ENCODE measurements at places on chromosomes 7 and 10. TPM values are rescaled to one million over a fixed set of nuclear protein-coding genes. Genes with fewer than 3 reads are reported as not detected.
A peak's percentile ranks its signal among the peaks of the same experiment; 100 is the strongest.

OR13A1 gene
- not detected for total RNA-seq

DNA sequence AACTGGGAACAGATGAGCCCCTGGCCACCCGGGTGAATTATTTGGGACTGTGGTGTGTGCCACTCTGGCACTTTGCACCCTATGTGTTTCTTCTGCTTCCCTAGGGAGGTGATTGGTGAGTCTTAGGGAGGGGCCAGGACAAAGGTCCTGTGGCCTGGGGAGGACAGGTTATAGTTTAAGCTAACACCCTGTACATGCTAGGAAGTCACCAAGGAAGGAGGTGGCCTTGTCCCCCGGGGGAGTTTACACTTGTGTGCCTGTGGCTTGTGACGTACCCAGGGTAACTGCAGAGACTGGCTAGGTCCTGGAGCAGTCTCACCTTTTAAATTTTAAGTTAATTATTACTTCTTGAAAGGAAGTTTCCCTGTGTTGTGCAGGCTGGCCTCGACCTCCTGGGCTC is 196.2 kb downstream of the BAMBI start:
- peak; percentile 47 for DNase-seq

CPN1 gene
- not detected for total RNA-seq

ZFYVE27 gene
- total RNA-seq, result 102 TPM

ASL gene
- 77.2 TPM for total RNA-seq

DNA sequence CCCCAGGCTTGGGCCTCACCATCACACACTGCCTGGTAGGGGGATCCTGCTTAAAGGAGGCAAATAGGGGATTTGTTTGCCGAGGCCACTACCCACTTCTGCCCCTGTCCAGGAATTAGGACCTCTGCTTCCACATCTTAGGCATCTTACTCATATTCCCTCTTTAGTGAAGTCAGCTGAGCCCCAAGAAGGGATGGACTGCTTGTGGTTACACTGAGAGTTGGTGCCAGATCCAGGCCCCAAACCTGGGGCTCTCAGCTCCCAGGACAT is 1.6 kb upstream of the GPRIN2 start:
- no peak for DNase-seq

- DNase-seq, result no peak
Measured at GRCh38 chr7:111272092-111272491, 181.2 kb downstream of the LRRN3 start.

DNA sequence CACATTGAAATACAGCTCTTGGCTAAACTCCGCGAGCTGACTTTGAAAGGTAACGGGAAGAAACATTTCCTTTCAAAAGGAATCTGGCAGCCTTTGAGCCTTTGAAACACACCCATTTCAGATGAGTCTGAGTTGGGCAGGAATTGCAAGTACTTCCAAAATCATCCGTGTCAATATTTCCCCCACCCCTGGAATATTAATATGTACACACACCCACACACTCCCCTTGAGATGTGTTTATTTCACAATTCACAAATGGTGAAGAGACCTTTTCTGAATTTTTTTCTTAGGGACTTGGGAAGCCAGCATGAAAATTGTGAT is 438.7 kb upstream of the NRP1 start:
- no peak for DNase-seq

GRCh38 chr7:97269741-97270140 is 152.2 kb downstream of the SDHAF3 start:
- DNase-seq, result no peak

DNA sequence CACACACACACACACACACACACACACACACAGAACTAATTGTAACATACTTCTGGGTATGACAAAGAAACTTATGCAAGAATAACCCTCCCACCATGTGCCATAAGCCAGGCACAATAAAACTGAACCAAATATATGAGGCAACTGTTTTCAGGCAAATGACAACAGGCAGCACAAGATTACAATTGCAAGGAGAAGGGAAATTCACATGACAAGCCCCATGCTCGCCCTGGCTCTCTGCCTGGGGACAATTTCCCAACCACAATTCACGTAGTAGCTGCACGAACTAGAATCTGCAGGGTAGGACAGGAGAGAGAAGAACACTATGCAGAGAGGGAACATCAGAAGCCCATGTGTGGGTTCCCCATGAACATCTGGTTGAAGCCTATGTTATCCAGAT is 143.3 kb downstream of the CALN1 start:
- DNase-seq, result no peak

- no peak for DNase-seq
Measured at GRCh38 chr10:43570971-43571370, 3.4 kb downstream of the ZNF239 start.

CLDN4 gene
- total RNA-seq, result 1,122 TPM

DNA sequence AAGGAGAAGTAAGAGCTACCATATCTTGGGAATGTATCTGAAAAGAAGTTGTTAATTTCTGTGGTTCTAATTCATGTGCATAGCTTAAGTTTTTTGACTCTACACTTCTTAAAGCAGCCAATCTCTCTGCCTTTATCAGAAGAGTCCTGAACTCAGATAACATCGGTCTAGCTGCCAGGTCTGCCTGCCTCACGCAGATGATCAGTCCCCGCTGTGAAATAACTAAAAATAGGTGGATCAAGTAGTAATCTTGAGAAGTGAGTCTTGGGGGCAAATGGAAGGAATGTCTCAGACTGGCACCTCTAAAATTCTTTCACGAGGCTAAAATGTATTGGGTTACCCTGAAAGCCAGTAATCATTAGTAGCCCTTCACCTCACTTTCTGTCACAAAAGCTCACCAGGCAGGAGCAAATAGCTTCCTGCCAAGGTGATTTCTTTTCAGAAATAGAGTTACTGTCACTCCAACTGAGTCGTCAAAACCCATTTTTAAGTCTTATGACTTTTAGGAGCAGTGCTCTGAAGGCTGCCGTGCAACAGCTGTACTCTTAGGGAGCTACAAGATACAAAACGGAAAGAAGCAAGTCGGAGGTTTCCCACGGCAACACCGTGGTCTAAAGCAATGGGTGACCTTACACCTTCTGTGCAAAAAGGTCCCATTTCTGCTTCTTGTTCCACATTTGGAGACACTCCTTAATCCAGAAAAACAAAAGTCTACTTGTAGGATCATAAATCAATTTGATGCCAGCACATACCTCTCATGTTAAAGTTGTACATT is 85.2 kb downstream of the ABCB5 start:
- DNase-seq, result no peak

GRCh38 chr10:90644165-90644564 is 213.7 kb downstream of the HTR7 start:
- no peak for DNase-seq

- DNase-seq, result no peak
Measured at GRCh38 chr10:102545997-102546396, 42.2 kb downstream of the SUFU start.

DNA sequence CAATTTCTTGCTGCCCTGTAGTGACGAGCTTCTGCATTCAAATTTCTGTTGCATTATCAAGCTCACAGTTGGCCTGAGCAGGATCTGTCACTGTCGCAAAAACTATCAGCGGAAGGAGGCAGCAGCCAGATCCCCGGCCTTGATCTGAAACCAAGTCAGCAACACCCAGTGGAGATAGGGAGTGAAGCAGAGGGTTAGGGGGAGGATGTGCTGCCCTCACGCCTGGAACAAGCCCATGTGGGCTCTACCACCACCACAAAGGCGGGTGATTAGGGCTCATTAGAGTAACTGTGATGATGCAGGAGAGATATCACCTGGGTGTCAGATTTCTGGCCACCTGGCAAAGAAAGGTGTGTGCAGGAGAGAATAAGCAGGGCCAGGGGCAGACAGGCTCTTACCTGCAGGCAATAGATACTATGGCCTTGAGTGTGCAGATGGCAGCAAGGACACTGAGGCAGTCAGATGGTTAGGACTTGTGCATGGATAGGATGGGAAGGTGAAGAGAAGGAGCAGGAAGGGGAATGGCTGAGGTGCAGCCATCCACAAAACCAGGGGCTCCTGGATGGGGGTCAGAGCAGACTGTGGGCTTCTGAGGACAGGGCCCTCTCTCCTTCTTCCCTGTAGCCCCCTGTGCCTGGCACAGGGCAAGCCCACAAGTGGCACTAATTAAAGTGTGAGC is 417.3 kb downstream of the RPS24 start:
- no peak for DNase-seq

- no peak for DNase-seq
Measured at GRCh38 chr7:35384761-35385700, 131.1 kb upstream of the TBX20 start.

DNA sequence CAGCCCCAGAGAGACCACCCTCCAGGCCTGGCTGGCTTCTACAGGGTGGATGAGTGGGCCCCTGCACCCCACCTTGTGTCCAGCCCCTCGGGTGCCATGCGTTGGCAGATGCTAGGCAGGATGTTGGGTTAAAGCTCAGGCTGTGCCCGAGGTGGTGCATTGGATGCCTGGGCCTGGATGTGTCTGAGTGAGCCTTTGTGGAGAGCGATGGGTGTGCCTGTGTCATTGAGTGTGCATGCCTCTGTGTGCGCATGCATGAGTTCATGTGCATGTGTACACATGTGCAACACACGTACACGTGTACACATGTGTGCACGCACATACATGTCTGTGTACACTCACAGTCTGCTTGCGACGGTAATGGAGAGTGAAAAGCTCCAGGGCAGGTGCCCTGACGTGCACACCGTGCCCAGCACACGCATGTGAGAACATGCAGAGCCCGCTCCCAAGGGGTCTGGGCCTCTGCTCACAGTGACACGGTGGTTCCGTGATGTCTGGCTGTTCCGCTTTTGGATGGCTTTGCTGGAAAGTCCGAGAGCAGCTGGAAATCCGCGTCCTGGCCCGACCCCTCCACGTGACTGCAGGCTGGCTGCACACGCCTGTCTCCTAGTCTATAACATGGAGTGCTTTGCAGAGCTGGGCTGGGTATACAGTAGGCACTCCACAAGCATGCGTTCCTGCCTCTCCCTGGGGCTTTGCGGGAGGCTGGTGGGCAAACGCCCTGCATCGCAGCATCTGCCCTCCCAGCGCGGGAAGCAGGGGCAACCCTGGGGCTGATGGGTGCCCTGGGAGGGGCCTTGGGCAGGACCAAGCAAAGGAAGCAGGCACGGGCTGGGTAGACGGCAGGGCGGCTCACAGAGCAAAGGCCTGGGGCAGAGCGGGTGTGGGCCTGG is 36.9 kb downstream of the ELFN1 start:
- no peak for DNase-seq

TMEM229A gene
- not detected for total RNA-seq

CRHR2 gene
- total RNA-seq, result not detected

DNA sequence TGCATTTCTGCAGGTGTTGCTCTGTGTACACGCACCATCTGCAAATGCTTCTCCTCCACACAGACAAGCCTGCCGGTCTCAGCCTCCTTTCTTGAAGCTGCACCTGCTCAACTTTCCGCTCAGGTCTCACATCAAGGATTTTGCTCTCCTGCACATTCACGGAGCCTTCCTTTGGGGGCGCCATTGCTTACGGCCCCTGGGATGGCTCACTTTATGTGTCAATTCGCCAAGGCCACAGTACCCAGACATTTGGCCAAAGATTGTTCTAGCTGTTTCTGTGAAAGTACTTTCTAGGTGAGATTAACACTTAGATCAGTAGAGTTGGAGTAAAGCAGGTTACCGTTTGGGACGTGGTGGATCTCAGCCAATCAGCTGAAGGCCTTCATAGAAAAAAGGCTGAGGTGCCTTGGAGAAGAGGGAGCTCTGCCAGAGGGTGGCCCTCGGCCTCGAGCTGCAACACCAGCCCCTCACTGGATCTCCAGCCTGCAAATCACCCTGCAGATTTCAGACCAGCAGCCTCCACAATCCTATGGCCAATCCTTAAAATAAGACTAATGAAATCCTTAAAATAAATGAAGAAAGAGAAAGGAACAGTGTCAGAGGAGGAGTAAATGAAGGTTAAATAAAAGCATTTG is 39.9 kb upstream of the PPP2R2D start:
- no peak for DNase-seq

- DNase-seq, result peak; percentile 13
Measured at GRCh38 chr7:25389489-25390106, 161.3 kb upstream of the NPVF start.

Measured in transverse colon (tissue), 4 donors.